ENCODE measurements at places on chromosomes 11 and 22.
A peak's percentile ranks its signal among the peaks of the same experiment; 100 is the strongest.

- no peak for DNase-seq
These were observed 1.0 kb downstream of the CUL5 start for GRCh38 chr11:108009497-108010370.

- no peak for DNase-seq
These were observed 92.3 kb downstream of the KCNQ1 start for GRCh38 chr11:2537010-2537705.

- no peak for DNase-seq
These were observed 28.6 kb upstream of the AMPD3 start for GRCh38 chr11:10426475-10426874.

DNA sequence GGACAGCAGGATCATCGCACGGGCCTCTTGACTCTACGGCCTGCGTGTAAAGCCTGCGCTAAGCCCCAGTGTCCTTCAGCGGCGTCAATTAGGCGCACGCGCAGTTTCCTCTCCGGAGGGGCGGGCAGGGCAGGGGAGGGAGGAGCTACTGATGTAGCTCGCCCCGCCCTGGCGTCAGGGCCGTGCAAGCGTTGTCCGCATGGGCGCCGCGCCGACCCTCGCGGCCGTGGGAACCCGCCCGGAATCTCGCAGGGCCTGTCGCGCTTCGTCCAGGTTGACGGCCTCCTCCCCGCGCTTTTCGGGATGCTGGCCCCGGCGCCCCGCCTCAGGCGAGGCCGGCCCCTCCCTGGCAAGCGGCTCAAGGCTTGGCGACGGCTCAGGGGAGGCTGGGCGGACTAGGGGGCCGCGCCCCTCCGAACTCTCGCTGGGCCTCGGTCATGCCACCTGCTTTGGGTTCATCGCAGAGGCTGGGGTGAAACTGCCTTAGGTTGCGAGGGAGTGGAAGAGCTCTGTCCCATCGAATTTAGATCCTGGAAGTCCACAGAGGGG lies 61.1 kb downstream of the ST3GAL4 start:
- DNase-seq = peak; percentile 69

DNA sequence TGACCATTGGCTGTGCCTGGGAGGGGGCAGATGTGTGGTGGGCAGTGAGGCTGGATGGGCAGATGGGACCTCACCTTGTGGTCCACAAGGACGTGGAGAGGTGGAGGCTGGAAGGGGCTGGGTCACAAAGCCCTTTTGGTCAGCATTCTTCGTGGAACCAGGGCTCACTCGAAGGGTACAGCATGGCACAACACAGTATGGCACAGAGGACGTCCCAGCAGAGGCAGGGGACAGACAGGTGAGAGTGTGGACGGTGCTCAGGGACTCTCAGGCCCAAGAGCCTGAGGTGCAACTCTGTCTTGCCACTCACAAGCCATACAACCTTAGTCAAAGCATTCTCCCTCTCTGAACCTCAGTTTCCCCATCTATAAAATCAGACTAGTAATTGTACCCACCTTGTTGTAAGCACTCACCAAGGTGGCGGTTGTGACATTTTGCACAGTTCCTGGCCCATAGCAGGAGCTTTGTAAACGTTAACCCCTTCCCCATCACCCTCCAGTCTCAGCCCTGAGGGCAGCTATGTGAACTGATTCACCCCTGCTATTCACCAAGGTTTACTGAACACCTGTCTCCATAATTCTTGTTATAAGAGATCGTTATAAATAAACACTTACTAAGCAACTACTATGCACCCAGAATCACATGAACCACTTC lies 11.6 kb upstream of the TSKU start:
- DNase-seq = no peak

DNA sequence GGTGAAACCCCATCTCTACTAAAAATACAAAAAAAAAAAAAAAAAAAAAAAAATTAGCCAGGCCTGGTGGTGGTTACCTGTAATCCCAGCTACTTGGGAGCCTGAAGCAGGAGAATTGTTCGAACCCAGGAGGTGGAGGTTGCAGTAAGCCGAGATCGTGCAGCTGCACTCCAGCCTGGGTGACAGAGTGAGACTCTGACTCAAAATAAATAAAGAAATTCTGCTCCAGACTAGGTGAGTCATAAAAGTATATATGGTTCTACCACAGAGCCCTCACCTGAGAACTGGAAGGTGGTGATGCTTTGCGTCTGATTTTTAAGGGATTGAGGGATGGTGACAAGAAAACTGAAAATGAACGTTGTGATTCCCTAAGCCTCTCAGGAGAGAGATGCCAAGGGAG lies 58.4 kb downstream of the NTM start:
- DNase-seq = no peak

- DNase-seq = no peak
These were observed 49.6 kb downstream of the IGSF9B start for GRCh38 chr11:133907216-133907615.

DNA sequence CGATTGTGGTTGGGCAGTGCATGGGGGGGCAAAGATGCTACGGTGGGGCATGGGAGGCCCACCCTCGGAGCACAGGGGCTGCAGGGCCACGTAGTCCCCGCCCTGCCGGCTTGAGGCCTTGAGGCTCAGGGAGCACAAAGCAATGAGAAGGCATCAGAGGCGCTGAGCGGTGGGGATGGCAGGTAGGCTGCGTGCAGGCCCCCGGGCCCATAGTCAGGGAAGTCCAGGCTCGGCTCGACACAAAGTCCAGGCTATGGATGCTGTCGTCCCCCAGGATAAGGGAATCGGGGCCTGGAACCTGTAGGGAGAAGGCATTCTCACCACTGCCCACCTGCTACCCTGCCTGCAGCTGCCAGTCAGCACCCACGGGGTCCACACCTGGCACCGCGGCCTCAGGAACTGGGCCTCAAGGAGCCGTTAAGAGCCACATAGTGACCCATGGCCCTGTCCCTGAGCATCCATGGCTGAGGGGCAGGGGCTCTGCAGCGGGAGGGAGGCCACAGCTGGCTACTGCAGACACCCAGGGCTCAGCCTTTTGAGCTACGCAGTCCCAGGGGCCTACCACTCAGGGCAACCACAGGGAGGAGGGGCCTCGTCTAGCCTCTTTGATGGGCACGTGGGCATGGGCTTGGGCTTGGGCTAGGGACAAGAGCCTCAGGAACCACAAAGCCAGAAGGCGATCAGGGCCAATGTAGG lies 179.7 kb downstream of the IGLL1 start:
- no peak for DNase-seq

GRCh38 chr11:14259186-14259784 lies 99.7 kb downstream of the RRAS2 start:
- DNase-seq = no peak

GRCh38 chr11:10498426-10499250 lies 42.3 kb downstream of the RNF141 start:
- DNase-seq = no peak

DNA sequence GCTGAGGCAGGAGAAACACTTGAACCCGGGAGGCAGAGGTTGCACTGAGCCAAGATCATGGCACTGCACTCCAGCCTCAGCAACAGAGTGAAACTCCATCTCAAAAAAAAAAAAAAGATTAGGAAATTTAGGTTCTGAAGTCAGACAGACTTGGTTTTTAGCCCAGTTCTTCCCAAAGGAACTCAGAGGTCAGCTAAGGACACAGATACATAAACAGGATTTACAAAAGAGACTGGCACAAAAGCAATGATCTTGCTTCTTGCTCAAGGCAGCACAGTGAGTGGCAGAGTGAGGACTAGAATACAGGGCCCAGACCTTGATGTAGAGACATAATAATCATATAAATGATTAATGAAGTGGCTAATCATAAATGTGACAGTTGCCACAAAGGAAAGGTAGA lies 25.4 kb upstream of the RRAS2 start:
- no peak for DNase-seq

DNA sequence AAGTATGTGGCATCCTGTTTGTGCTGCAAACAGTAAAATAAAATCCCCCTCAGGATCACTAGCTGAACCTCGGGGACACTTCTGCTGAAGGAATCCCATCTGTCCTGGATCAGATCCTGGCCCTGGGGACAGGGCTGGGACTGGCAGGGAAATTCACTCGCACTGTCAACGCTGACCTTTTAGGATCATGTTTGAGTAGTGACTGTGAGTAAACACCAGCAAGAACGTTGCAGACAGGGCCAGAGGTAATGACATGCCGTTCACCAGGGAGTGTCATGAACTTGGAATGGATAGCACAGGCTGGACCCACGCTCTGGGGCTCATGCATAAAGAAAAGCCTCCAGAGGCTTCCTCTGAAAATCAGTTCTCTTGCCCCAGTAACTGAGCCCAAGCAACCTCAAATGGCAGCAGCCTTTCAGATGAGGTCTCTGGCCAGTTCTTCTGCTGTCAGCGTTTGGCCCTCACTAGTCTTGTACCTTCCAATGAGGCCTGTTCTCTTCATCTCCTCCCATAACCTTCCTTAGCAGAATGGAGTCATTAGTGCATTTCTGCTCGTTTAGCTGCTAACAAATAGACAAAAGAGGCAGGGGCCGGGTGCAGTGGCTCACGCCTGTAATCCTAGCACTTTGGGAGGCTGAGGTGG lies 51.0 kb upstream of the BARX2 start:
- DNase-seq = no peak

GRCh38 chr11:125345421-125346178 lies 150.5 kb downstream of the FEZ1 start:
- peak; percentile 24 for DNase-seq

- DNase-seq = no peak
These were observed 17.7 kb downstream of the BSX start for GRCh38 chr11:122963961-122964360.

GRCh38 chr11:108364159-108364558 lies 103.2 kb downstream of the C11orf65 start:
- no peak for DNase-seq

DNA sequence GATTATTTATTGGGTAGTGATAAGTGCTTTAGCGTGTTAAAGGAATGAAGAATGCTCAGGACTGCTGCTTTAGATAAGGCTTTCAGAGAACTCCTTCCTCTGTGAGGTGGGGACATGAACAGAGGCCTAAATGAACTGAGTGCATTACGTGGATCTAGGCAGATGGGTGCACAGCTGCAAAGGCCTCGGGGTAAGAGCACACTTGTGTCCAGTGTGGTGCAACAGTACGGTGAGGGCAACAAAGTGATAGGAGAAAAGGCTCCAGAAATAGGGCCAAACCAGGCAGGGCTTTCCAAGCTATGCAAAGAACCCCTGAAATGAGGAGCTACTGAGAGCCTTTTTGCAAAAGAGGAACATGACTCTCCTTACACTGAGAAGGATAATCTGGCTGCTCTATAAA lies 45.3 kb upstream of the ARHGAP32 start:
- no peak for DNase-seq

DNA sequence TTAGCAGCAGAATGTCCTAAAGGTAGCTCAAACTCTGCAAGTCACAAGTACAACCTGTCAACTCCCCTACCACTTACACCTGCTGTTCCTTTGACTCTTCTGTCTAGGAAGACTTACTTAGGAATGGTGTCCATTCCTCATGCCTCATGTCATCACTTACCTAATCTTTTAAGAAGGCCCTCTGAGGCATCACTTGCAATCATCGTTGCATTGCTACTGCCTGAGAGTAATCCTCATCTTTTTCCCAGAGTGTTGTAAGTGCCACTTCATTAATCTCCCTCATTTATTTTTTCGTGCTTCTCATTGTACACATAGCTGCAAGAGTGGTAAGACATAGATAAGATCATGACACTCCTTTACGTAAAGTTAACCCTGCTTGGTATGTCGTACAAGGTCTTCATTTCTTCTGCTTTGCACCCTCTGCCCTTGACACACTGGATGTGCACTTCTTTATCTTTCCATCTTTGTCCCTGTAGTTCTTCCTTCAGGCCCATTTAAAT lies 54.6 kb downstream of the SFI1 start:
- no peak for DNase-seq

DNA sequence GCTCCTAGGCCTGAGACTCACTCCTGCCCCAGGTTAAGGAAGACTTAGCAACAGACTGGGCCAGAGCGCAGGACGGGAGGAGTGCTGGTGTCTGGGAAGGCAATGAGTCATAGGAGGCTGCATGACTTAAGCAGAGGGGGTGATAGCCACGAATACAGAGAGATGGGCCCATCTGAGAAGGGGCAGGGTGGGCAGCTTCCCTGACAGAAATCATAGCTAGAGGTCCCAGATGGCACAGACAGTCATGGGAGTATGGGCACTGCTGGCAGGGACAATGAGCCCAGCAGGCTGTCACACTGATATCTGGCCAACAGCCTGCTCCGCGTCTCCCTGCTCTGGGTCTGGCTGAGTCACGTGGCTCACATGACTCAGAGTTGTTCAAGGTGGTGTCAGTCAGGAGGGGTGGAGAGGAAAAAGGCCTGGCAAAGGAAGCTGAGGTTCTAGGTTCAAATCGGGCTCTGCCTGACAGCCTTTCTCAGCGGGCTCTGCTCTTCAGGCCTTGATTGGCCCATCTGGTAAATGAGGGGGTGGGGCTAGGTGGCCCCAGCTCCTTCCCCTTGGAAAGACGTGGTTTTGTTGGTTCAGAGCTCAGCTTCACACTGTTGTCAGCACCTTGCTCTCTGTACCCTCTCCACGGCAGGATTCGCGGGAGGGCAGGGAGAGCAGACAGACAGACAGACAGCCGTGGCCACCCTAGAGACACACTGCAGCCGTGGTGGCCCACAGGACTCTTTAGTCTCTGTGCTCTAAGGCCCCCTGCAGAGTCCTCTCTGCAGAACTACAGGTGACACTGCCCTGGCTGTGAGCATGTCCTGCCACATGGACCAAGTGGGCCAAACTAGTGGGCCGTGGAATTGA lies 47.8 kb downstream of the DBX1 start:
- no peak for DNase-seq

GRCh38 chr11:27812341-27812740 lies 112.1 kb upstream of the BDNF start:
- DNase-seq = no peak

- no peak for DNase-seq
These were observed 1.3 kb downstream of the PACSIN2 start for GRCh38 chr22:43013355-43014315.

DNA sequence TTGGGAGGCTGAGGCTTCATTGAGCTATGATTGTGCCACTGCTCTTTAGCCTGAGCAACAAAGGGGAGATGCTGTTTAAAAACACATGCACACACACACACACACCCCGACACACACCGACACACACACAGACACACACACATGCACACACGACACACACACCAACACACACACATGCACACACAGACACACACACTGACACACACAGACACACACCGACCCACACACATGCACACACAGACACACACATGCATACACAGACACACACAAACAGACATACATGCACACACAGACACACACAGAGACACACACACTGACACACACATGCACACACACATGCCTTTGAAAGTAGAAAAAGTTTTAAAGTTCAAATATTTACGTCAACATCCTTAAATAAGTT lies 5.5 kb upstream of the LTO1 start:
- no peak for DNase-seq

- no peak for DNase-seq
These were observed 12.3 kb upstream of the ARL14EP start for GRCh38 chr11:30310623-30311022.
